Hippocampal formation (tissue), 2 donors: ENCODE measurements at places on chromosomes 1 and 21.

DNA sequence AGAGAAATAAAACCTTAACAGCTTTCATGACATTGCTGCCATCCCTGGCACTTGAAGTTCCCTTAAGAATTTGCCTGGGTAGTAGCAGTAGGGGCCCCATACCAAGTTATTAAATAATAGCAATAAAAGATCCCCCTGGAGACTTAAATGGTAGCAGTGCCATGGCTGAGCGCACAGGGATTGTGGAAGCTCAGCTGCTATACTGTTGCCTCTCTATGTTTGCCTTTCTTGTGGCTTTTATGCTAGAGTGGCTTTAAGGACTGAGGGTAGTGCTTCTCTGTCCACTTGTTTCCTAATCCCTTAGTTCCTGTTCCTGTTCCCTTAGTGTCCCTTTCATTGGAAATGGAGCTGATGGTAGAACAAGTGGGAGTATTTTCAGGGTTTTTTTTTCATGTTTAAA is 42.1 kb downstream of the NCF2 start:
- DNase-seq: no peak

- no peak for DNase-seq
Observed at GRCh38 chr21:32813265-32813903, 41.8 kb upstream of the PAXBP1 start.

- DNase-seq: no peak
Observed at GRCh38 chr1:30172299-30172694, 551.1 kb downstream of the MATN1 start.

DNA sequence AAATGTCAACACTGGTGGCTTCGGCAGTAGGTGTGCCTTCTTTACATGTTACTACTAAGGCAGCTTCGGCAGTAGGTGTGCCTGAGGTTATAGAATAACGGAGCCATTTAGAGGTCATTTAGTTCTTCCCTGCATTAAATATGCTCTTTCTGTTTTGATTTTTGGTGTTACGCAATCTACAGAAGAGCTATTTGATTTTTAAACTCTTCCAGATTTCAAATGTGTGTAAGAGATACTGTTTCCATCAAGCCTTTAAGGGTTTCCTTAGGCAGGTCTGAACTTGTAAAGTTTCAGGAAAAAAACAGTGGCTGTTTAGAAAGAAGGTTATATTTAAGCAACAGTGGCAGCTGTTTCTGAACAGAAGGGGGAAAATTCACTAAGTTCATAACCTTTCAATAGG is 54.8 kb downstream of the PIK3R3 start:
- DNase-seq: no peak

- no peak for DNase-seq
Observed at GRCh38 chr21:45982758-45983648, 1.4 kb downstream of the COL6A1 start.

DNA sequence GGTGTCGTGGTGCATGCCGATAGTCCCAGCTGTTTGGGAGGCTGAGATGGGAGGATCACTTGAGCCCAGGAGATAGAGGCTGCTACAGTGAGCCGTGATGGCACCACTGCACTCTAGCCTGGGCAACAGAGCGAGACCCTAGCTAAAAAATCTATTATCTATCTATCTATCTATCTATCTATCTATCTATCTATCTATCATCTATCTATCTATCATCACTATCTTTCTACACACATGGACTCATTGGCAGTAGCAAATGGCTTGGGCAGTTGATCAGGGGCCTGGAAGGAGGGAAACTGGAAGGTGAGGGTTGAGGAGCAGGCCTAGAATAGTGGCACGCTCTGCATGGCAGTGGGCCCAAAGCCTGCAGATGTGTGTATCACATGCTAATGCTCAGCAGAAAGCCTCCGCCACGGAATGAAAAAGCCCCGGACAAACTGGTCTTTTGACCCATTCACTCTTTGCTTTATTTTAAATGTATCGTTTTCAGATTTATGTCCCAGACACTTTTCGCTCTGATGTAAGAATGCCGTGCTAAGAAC is 7.3 kb upstream of the HUNK start:
- DNase-seq: no peak

DNA sequence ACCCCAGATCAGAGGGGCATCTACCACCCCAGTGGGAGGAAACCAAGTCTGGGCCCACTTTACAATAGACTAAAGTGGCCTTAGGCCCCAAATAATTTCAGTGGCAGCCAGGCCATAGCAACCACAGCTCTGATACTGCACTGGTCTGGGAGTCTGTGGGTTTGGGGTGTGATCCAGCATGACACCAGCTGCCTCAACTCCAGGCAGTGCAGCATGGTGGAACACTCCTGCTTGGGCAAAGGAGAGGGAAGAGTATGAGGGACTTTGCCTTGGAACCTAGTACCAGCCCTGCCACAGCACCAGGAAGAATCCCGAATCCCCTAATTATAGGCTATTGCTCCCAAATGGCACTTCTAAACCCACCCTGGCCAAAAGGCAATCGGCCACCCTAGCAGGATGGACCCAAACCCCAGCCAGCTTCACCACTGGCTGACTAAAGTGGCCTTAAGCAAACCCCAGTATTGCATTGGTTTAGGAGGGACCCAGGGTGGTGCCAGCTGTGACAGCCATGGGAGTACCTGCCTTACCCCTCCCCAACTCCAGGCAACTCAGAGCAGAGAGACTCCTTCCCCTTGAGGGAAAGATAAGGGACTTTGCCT is 47.1 kb downstream of the PACC1 start:
- DNase-seq: no peak

GRCh38 chr1:246306415-246307037 is 200.6 kb downstream of the SMYD3 start:
- no peak for DNase-seq

GRCh38 chr1:61397935-61398334 is 315.6 kb downstream of the NFIA start:
- DNase-seq: no peak

DNA sequence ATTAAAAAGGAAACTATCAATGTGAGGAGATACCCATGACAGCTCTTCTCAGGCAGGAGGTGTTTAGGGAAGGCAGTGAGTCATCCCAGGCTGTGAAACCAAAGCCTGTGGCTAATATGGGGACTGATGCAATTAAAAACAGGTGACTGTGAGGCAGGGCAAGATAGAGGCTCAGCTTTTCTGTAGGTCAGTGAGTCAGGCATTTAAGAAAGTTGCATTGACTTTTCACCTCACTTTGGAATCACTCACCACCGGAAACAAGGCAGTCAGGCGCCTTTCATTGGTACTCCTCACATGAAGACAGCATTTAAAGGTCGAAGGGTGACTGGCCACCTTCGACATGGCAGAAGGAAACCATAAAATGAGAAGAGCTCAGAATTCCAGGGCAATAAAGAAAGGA is 54.5 kb downstream of the PAPPA2 start:
- no peak for DNase-seq

DNA sequence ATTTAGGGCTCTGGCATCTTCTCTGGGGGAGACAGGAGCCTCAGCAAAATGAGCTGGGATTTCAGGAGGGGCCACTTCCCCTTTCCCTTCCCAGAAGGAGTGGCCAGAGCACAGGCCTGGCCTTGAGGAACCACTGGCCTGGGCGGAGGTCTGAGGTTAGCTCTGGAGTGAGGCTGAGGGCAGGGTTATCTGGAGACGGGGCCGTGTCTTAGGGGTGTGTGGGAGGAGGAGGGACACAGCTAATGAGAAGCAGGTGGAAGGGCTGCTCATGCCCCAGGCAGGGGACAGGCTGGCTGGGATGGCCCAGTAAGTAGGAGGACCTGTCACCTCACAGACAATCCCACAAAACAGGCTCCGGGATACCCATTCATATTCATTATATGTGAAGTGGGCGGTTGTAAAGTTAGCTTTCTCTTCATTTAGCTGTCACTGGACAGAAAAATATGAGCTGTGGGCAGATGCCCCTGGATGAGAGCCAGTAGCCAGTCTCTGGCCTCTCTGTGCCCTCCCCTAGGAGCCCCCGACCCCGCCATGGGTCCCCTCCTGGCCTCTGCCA is 12.4 kb downstream of the ALX3 start:
- no peak for DNase-seq

DNA sequence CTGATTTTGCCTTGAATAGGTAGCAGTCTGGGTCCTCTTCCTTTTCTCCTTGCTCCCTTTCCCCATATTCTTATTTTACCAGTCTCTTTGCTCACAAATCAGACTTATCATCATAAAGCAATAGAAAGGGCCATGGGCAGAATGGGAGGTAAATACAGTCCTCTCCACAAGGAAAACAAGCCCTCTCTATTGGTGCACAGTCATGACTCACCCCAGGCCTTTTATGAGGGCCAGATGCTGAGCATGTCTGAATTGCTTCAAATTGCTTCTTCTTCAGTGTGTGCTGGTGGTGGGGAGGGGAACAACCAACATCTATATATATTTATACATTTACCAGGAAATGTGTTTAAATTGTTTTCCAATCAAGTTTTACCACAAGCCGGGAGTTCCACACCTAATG is 75.2 kb downstream of the GFI1 start:
- DNase-seq: no peak

GRCh38 chr1:30715216-30715615 is 8.2 kb downstream of the MATN1 start:
- no peak for DNase-seq

DNA sequence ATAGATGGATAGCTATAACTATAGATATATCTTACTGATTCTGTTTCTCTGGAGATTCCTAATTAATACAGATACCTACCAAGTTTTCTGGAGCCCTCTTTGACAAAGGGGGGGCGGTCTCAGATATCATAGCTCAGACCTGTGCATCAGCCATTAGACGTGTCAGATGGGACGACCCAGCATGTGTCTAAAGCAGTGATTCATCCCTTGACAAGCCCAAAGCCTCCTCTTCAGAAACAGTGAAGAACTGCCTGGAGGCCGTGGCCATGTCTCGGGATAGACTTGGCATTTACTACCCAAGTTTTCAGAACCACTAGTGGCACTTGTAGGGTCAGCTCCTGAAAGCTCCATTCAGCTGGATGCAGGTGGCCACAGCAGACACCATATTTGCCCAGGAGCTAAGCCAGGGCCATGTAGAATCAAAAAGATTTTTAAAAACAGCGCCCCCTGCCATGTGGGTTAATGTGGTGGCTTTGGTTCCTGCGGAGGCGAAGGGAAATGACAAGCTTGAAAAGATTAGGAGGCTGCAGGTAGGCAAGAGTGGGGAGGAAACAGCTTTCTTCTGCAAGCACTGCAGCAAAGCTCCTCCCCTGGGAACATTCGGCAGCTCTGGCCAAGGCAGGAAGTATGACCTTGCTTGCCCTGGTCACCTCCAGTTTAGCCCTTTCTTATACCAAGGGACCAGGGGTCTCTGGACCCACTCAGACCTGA is 82.2 kb downstream of the FBXO2 start:
- no peak for DNase-seq

DNA sequence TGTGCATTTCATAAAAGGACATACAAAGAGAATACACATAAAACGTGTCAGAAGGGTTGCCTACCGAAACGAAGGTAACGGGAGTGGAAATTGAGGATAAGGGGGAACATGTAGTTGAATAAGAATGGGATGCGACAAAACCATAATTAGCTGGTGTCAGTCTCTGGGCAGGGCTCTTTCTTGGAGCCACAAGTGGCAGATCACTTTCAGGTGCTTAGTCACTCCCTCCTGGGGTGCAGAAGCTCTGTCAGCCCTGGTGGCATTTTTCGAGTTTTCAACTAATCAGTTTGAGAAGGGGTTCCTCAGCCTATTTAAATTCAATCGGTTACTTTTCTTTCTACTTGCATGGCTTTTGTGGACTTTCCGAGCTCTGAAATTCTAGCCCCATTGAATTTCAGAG is 133.9 kb upstream of the IGSF21 start:
- DNase-seq: no peak

DNA sequence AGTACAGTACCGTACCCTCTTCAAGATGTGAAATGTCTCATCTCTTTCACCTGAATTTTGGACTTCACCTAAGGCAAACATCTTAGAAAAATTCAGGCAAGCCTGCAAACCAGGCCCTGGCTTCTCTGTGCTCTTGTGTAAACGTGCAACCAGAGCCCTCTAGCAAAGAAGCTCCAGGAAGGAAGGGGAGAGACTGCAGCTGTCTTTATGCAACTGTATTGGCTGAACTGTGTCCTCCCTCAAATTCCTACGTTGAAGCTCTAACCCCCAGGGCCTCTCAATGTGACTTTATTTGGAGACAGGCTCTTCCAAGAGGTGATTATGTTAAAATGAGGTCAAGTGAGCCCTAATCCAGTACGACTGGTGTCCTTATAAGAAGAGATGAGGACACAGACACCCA is 60.3 kb downstream of the SLC45A1 start:
- no peak for DNase-seq

GRCh38 chr1:16924919-16925477 is 3.3 kb downstream of the CROCC start:
- DNase-seq: no peak

GRCh38 chr1:178942285-178943198 is 71.7 kb upstream of the ANGPTL1 start:
- DNase-seq: no peak

- no peak for DNase-seq
Observed at GRCh38 chr1:81053826-81054225, 746.9 kb upstream of the ADGRL2 start.

GRCh38 chr1:112517646-112518045 is 8.9 kb downstream of the WNT2B start:
- DNase-seq: no peak

GRCh38 chr1:17743925-17744324 is 11.2 kb upstream of the ACTL8 start:
- DNase-seq: no peak
